ENCODE measurements at places on chromosomes 7 and 10.

DNA sequence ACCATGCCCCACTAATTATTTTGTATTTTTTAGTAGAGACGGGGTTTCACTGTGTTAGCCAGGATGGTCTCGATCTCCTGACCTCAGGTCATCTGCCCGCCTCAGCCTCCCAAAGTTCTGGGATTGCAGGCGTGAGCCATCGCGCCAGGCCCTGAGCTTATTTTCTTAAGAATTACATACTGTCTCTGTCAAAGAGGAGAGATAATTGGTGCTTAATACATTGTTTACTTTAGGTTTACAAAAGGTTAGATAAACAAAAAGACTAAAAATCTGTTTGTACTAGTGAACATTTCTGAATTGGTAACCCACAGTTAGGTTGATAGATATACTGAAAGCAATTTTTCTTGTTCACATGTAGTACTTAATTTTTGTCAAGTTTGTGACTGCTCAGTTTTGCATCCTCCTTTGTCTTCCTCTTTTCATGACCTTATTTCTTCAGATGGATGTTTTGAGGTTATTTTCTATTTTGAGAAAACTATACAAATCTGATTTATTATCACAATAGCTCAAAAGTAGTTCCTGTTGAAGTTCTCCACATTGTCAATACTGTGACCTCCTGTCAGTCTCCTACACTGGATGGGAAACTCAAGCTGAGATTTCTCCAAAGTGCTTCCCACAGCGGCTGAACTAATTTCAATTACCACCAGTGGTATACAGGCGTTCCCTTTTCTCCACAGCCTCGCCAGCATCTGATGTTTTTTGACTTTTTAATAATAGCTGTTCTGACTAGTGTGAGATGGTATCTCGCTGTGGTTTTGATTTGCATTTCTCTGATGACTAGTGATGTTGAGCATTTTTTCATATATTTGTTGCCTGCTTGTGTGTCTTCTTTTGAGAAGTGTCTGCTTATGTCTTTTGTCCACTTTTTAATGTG, 22.5 kb downstream of the HHEX start:
- no peak for DNase-seq

- DNase-seq, result no peak
These were observed 116.0 kb downstream of the NPTX2 start for GRCh38 chr7:98733036-98733435.

GRCh38 chr7:46315891-46316290, 394.8 kb upstream of the IGFBP3 start:
- no peak for DNase-seq

DNA sequence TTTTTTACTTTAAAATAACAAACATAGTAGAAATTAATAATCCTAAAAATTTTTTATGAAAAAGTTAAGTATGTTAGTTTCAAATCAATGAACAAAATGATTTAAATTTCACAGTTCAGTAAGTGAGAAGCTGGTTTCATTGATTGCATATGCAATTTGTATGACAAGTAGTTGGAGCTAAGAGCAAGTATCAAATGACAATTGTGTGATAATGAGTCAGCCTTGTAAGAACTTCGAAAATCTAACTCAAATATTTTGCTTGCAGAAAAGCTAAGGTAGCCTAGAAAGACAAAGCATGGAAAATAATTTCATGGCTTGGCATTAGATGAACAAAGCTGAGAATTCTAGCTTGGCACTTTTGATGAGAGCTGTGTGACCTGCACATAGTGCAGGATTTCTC, 111.5 kb downstream of the HDAC9 start:
- DNase-seq, result no peak

DNA sequence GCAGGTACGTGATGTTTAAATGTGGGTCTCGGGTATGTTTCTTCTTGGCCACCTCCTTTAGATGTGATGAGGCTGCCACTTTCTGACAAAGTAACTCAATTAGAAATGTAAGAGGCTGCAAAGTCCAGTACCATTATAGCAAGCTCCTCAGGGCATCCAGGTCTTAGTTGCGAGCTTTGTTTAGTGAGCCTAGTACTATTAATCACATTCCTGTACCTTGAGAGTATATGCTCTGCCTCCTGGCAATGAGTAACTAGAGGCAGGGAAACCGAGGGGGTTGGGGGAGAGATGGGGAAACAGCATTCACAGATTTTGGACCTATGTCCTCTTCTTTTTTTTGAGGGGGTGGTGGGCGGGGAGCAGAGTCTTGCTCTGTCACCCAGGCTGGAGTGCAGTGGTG, 131.8 kb downstream of the GFRA1 start:
- DNase-seq, result no peak

- DNase-seq, result no peak
These were observed 163.8 kb upstream of the KLF6 start for GRCh38 chr10:3948843-3949242.
